ENCODE measurements at places on chromosomes 1 and 21. TPM values are rescaled to one million over a fixed set of nuclear protein-coding genes. Genes with fewer than 3 reads are reported as not detected.
A peak's percentile ranks its signal among the peaks of the same experiment; 100 is the strongest.

The TNFSF4 gene
- 0.58 TPM for total RNA-seq

The OR2G6 gene
- not detected for total RNA-seq

The PIGK gene
- total RNA-seq = 17.7 TPM

The TBX19 gene
- 1.6 TPM for total RNA-seq

The LAPTM5 gene
- 0.29 TPM for total RNA-seq

The TRIM63 gene
- total RNA-seq = 4.1 TPM

DNA sequence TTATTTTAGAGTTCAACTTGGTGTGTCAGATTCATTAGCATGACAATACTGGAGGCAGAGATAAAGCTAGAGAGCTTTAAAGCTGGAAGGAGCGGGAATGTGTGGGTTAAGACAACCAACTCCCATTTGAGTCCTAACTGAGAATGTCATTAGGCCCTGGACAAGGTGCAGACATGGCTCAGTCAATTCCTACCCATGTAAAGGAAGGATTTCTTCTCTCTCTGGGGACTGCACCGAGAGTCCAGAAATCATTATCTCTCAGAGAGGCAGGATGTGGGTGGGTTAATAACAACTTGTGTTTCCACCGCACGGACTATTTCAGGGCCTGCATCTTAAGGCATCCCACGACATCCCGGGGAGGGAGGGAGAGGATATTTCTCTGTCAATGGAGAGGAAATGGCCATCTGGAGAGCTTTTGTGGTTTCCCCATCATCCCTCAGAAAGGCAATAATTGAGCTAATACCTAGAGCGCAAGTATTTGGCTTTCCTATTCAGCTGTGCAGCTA is 46.7 kb upstream of the SARS1 start:
- DNase-seq = no peak

DNA sequence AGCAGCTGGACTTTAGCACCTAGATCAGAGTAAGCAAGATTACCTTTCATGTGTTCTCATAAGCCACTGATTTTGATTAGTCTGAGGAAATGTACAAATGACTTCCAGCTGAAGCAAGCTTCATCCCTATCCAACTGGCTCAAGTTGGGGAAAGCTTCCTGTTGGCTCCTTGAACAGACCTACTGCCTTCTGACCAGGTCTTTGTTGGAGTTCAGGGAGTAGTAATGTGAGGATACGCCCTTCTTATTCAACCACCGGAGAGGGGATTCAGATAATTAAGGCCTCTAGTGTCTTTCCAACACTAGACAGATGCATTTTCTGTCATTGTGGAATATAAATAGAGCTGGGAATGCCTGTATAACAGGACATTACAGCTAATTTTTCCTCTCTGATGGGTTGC is 268.9 kb downstream of the TGFB2 start:
- no peak for DNase-seq

GRCh38 chr21:31201548-31201947 is 142.5 kb downstream of the TIAM1 start:
- no peak for DNase-seq

GRCh38 chr1:14612256-14612655 is 13.8 kb downstream of the KAZN start:
- no peak for DNase-seq

DNA sequence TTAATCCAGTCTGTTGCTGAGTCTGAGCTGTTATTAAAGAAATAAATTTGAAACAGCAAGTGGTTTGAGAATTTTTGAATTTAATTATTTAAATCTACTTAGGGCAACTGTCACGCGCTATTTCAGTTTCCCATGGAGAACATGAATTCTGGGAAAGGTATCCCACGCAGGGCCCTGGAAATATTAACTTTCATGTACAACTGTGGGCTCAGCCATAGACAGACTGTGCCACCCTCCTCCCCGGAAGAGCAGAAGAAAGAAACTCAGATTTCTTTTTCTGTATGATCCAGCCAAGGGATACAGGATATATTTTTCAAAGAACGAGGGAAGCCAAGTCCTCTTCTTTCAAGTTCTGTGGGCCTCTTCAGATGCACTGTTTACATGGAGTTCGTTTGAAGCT is 172.6 kb upstream of the LMO4 start:
- DNase-seq = no peak

GRCh38 chr1:33633019-33633801 is 160.8 kb downstream of the ZSCAN20 start:
- peak; percentile 89 for DNase-seq

GRCh38 chr1:46211051-46211450 is 7.9 kb downstream of the LURAP1 start:
- DNase-seq = no peak

DNA sequence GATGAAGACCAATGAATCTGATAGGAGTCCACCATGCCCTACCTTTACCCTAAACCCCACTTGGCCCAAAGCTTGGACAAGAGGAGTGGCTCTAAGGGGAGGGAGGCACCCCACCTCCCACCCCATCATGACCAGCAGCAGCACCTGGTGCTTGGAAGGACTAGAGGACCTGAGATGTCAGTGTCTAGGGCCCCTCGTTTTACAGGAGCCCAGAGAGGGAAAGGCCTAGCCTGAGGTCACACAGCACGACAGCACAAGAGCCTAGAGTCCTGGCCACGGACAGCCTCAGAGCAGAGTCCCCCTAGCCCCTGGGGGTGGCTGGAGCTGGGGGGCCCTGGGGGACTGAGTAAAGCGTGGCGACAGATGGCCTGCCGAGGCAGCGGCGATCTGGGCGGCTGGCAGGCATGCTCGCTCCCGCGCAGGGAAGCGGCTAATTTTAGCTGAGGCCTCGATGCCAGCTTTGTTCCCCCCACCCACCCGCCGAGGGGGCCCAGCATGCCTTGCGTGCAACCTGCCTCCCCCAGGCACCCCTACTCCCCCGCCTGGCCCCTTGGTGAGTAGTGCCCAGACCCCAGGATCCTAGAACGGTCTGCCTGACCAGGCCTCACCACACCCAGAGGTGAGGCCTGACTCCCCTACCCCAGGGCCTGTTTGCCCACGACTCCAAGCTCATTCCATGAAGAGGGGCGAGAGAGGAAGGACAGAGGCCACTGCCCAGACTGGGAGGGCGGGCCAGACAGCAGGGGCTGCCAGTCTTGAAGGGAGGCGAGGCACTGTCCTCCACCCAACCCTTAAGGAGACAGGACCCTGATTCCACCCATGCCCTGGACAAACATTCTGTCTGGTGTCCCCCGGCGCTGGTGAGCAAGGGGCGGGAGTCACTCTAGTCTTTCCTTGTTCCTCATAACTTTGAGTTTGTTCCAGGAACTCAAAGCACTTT is 39.0 kb downstream of the AHDC1 start:
- no peak for DNase-seq

- no peak for DNase-seq
These were observed 376.9 kb downstream of the HHIPL2 start for GRCh38 chr1:222171005-222171404.

- DNase-seq = no peak
These were observed 51.7 kb downstream of the SIM2 start for GRCh38 chr21:36750576-36750959.

- no peak for DNase-seq
These were observed 931 bp upstream of the MXRA8 start for GRCh38 chr1:1359308-1359663.

DNA sequence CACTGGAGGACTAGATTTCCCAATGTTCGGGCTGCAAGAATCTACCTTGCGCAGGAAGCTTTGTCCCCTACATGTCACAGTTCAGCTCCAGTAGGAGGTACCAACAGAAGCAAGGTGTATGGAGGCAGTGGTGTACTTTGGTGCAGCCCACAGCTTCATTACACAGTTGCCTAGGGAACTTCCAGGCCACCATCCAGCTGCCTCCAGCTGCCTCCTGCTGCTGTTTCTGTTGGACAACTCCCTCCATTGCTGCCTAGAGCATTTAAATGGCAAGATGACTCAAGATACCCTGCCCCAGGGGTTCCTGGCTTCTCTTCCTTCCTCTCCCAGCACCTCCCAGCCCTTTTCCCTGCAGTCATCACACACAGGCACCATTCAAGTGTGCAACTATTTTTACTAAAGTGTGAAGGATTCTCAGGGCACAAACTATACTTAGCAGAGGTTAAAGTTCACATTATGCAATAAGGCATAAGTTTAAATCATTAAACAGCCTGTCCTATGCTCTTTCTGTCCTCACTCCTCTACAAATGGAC is 39.0 kb upstream of the ATP1A1 start:
- no peak for DNase-seq
